Activated CD4-positive, alpha-beta T cell treated with anti-CD3 and anti-CD28 coated beads, Interleukin-2, amount 50 U/mL, for 24 hours (primary cell): ENCODE measurements at places on chromosomes 11 and 22.

- DNase-seq: no peak
Observed at GRCh38 chr11:5809122-5809519, 397 bp downstream of the OR52N2 start.

DNA sequence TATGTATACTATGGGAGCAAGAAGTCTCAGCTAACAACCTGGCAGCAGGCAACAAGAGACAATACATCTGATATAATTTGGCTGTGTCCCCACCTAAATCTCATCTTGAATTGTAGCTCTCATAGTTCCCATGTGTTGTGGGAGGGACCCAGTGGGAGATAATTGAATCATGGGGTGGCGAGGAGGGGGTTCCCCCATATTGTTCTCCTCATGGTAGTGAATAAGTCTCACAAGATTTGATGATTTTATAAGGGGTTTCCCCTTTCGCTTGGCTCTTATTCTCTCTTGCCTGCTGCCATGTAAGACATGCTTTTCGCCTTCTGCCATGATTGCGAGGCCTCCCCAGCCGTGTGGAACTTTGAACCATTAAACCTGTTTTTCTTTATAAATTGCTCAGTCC lies 6.2 kb downstream of the DNAJC24 start:
- DNase-seq: peak; percentile 1

DNA sequence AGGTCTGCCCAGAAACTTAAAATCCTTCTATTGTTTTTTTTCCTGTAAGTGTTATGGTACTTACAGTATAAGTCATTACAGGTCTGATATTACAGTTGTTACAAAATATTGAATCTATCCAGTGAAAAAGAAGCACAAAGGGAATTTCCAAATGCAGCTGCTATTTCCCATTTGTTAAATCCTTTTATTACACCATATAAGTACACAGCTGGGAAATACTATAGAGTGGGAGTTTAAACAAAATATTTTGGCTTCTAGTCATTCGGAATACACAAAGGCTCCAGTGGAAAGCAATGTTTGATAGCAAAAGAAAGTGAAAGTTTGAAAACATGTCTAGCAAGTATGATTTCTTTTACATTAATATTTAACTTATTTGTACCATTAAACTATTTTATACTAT lies 18.0 kb downstream of the SOX6 start:
- no peak for DNase-seq

- no peak for DNase-seq
Observed at GRCh38 chr11:104155375-104155774, 8.6 kb downstream of the PDGFD start.

DNA sequence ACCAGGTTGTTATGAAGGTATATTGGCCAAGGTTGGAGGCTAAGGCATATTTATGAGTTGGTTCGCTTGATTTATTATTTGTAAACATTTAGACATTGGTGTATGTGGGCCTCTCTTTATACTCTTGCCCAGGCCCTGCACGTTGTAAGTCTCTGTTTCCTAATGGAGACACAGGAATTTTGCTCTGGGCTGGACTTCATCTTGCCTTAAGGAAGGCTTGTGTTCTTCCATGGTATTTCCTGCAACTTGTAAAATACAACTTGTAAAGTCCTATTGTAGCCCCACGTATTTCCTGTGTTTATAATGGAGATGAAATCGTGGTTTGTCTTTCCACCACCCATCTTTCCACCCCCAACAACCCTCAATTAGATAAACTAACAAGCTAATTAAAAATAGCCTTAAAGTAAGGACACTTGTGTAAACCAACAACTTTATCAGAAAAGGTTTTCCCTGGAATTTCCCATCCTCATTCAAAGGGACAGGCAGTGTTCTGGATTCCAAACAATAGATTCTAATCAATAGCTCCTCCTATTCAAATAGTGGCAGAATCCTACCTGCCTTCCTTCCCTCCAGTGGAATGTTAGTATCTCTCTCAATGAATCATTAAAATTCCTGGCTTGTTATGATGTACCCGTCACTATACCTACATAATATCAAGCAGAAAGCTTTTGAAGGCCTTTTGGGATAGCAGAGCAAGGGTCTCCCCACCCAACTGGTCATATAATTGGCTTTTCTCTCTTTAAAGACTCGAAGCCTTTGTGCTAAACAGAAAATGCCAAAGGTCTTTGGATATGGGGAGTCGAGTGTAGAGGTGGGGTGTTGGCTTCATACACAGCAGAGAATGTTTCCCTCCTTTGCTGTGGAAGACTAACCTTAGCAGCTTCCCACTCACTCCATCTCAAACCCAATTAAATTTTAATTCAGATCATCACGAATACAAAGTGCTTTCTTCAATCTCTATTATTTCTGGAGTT lies 77.1 kb downstream of the UBASH3B start:
- DNase-seq: no peak

- DNase-seq: no peak
Observed at GRCh38 chr11:47393163-47394049, 15.0 kb upstream of the SLC39A13 start.

DNA sequence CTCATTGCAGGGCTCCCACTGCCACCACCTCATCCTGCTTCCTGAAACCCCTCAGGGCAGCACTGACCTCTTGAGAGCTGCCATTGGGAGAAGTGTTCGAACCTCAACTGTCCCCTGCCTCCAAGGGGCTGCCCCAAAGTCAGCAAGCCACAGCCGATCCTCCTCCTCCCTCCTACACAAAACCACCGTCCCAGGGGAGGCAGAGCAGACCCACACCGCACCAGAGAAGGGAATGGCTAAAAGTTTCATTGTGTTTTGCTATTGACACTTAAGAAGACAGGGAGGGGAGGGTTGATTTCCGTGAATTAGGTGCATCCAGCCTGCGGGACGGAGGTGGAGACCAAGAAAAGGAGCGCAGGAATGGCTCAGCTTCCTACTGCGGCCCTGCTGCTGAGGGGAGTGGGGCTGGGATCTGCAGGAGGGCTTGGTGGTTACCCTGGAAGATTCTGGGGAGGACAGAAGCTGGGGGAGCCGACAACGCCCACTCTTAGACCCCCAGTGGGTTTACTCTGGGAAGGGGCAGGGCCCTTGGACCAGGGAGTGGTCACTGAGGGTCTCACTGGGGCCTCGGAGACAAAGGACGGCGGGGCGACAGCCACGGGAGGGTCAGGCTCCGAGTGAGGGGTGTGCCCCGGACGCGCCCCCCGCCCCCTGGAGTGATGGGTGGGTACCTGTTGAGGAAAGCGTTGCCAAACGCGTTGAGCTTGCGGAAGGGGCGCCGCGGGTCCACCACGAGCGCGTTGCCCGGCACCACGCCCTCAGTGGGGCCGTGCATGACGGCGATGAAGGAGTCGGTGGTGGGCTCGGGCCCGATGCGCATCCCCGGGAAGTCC lies 815 bp downstream of the EHD1 start:
- no peak for DNase-seq

- no peak for DNase-seq
Observed at GRCh38 chr11:134674974-134675373, 262.9 kb upstream of the B3GAT1 start.
